ENCODE measurements at places on chromosomes 12 and 14. TPM values are rescaled to one million over a fixed set of nuclear protein-coding genes. Genes with fewer than 3 reads are reported as not detected.

- peak; percentile 23 for DNase-seq
Observed at GRCh38 chr14:23910101-23910875, 43.3 kb upstream of the DHRS4 start.

DNA sequence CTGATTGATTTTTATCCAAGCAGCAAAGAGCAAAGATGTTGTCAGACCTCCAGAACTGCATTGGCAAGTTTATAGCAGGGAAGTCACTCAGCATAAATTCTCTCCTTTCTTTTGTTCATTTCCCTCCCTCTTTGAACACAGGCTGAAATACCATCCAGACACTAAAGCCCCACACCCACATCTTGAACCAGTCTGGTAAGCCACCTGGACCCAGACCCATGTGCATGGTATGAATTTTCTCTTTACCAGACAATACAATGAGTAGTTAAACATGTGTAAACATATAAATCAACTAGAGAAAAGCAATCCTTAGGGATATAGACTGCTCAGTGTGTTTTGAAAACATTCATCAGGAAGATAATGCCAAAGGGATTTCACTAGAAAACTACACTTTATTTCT lies 488.3 kb upstream of the FLRT2 start:
- DNase-seq: no peak

- DNase-seq: no peak
Observed at GRCh38 chr14:51789596-51789995, 70.8 kb upstream of the GNG2 start.

KRT6C gene
- total RNA-seq: not detected

- no peak for DNase-seq
Observed at GRCh38 chr12:92259291-92259690, 113.6 kb upstream of the BTG1 start.

GRCh38 chr12:116381240-116381743 lies 103.8 kb upstream of the MED13L start:
- no peak for DNase-seq

ASB2 gene
- 0.99 TPM for total RNA-seq

DNA sequence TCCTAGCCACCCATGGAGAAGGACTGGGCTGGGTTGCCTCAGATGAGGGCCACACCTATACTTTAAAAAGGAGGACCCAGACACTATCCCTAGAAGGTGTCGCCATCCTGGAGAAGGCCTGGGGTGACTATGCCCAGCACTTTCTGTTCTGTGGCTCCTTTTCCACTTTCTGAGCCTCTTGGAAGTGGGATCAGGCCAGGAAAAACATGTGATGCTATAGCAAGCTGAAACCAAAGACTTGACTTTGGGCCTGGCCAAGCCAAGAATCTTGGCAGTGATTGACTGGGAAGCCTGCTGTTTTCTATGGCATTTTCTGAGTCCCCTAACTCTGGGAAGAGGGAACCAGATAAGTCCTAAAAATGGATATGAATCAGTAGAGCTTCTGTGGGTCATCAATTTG lies 332.3 kb downstream of the ZFP36L1 start:
- peak; percentile 54 for DNase-seq

GRCh38 chr14:77000340-77001270 lies 27.9 kb downstream of the IRF2BPL start:
- DNase-seq: peak; percentile 56

GRCh38 chr14:38527502-38527878 lies 271.6 kb upstream of the CLEC14A start:
- no peak for DNase-seq

TCL1A gene
- total RNA-seq: not detected

REM2 gene
- 0.26 TPM for total RNA-seq

DNA sequence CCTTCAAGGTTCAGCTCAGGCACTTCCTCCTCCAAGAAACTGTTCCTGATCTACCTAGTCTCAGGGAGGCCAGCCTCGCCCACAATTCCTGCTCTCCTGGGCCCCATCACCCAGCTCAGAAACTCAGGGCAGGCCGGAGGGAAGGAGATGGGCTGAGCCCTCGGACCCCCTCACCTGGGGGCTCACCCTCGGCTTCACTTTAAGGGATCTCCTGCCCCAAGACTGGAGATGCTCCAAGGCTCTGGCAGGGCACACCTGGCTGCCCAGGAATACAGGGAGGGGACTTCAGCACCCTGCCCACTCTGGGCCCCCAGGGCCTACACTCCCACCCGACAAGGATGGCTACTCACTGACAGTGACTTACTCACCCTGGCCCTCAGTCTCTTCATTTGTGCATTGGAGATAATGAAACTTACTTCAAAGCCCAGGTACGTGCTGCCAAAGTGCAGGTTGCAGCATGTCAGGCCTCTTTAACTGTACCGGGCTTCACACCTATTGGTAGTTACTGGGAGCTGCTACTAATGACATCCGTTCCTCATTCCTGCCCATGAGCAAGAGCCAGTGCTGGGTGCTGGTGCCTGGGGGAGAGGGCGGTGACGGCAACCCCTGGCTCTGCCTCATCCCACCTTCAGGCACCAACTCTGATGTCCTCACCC lies 21.0 kb upstream of the PPP1R13B start:
- no peak for DNase-seq

EIF2B1 gene
- total RNA-seq: 23.1 TPM

MRPL51 gene
- total RNA-seq: 118 TPM

All from fibroblast of lung (primary cell).